ENCODE measurements at places on chromosomes 16 and 17.

GRCh38 chr17:60145006-60145935, 4.5 kb upstream of the CA4 start:
- no peak for DNase-seq

DNA sequence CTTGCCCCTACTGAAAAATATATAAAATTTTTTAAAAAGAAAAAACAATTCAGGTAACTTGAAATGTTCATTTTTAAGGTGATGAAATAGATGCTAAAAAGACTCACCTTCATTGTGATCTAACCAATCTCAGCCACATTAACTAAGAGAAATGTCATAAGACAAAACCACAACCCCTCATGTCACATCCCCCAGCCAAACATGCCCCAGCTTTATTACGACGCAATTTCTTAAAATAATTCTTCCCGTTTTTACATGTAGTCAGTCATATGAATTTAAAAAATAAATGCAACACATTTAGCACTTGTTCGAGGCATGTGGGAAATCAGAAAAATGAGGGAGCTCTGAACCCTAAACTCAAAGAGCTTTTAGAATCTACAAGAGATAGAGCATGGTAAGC, 9.5 kb downstream of the AMFR start:
- no peak for DNase-seq

GRCh38 chr16:49828533-49829267, 27.2 kb downstream of the ZNF423 start:
- no peak for DNase-seq

GRCh38 chr17:4420692-4421131, 13.0 kb upstream of the SPNS3 start:
- peak; percentile 85 for DNase-seq

DNA sequence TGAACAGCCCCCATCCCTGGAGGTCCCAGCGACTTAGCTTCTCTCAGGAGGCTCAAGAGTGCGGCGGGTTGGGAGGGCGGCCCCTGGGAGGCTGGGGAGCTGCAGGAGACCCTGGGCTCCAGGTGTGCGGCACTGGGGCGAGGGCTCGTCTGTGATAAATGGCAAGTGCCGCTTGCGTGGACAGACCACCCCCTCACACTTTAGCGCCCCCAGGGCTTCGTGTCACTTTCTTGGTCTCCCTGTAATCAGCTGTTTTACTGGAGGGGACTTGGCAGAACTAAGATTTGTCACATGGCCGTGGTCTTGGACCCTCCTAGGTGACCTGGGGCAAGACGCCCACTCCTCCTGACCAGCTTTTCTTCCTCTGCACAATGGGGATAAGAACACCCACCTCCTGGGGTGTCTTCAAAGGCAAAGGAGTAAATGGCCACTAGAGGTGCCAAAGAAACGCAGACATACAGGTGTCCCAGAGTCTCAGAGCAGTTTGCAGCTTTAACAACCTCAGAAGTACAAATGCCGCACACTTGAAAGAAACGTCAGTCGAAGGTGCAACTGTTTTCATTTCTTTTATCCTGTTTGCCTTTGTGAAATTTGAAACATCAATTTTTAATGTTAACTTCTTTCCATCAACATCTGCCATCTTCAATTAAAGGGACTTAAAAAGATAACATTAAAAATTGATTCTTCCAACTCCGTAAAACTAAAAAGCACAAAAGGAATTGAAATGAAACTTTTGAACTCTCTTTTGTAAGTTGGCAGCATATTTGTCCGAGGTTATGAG, 946 bp downstream of the OSGIN1 start:
- DNase-seq, result peak; percentile 53

- no peak for DNase-seq
Observed at GRCh38 chr17:80964544-80964856, 27.1 kb upstream of the CHMP6 start.

DNA sequence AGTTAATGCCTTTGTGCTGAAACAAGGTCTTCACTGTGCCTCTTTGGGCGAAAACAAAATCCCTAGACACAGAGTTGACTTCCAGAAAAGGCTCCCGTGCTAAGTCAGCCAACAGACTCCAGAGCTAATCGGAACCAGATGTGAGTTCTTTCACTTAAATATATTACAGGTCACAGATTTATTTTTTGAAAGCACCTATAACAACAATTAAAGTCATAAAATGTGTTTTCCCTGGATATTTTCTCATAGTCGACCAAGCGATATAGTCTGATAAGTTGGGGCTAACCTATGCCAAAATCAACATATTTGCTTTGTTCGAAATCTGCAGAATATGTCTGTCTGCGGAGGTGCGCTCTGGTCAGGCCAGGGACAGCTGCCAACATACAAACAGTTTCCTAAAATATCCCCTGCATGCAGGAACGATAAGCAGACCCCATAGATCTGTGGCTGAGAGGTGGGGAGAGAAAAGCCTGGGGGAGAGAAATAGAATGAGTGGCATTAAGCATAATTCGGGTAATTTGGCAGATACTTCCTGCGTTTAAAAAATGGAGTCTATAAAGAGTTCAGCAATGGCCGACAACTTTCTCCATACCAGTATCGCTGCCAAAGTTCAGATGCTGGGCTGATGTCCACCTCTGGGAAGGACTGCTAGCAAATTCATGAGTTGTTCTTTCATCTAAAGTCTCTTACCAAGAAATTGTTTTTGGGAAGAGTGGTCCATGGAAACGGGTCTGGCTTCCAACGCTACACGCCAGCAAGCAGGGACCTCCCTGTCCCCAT, 50.8 kb upstream of the MYH10 start:
- DNase-seq, result peak; percentile 56

DNA sequence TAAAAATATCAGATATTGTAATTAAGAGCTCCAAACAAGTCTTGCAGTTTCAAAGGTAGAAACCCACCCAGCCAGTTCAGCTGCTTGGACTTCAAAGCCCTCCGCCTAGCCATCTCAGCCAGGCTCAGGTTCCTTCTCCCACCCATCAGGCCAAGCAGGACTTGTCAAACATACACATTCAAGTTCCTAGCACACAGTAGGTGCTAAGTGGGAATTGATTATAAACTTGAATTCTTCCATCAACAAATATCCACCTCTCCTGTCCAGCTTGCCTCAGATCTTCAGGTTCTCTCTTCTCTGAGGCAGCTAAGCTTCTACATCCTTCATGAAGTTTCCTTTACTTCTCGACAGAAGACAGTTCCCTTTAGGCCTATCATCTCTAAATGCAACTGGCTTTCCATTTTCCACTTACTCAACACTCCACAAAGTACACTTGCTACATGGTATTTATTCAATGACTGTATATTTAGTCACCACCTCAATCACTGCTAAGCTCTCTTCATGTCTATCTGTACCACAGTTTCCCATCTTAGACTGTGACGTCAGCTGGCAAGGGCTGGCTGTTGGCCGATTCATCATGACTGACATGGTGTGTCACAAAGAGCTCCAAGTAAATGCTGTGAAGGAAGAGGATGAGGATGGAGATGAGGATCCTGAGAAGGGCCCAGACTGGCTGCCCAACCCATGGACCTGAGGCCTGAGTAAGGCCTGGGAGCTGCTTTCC, 13.3 kb upstream of the COG7 start:
- peak; percentile 32 for DNase-seq

DNA sequence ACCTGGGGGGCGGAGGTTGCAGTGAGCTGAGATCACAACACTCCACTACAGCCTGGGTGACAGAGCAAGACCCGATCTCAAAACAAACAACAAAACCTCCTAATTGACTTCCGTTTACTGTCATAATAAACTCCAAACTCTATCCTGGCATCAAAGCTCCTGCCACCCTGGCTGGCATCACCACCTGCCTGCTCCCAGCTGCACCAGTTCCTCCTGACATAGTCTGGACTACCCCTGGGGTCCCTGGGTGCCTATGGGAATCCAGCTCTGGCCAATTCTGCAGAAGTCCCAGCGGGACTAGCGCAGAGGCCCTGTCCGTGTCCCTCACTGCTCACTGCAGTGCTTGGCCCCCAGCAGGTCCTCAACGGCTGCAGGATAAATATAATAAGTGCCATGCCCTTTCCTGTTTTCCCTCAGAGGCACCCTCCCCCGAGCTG, 723 bp downstream of the NTHL1 start:
- DNase-seq, result no peak

DNA sequence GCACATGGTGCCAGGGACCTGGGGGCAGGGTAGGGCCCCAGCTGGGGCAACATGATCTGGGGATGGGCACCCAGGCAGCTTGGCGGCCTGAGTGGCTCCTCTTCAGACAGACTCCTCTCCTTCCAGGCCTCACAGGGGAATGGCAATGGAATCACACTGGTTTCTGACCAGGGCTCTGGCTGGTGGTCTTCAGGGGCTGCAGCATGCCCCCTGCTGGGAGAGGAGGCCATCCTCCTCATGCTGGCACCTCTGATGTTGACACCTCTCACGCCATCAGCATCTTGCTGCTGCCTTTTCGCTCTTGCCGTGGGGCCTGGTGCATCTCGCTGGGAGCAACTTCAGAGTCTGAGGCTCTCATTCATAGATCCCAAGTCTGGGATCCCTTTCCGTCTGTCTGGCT, 11.2 kb upstream of the GFOD2 start:
- DNase-seq, result no peak

GRCh38 chr16:78821335-78821734, 721.9 kb downstream of the WWOX start:
- DNase-seq, result no peak

DNA sequence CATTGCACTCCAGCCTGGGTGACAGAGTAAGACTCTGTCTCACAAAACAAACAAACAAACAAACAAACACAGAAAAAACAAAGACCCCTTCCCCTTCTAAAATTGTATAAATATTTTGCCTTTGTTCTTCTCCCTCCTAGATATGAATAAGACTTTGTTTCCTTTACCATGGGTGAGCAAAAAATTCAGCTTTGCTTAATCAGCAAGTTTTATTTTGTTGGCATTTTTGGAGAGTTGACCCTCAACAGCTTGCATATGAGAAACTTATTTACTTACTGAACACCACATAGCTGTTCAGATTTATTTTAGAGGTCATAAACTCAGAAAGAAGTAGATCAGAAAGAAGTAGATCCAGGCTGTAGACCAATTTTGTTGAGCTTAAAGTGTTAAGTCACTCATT, 395.2 kb upstream of the TOM1L1 start:
- no peak for DNase-seq

DNA sequence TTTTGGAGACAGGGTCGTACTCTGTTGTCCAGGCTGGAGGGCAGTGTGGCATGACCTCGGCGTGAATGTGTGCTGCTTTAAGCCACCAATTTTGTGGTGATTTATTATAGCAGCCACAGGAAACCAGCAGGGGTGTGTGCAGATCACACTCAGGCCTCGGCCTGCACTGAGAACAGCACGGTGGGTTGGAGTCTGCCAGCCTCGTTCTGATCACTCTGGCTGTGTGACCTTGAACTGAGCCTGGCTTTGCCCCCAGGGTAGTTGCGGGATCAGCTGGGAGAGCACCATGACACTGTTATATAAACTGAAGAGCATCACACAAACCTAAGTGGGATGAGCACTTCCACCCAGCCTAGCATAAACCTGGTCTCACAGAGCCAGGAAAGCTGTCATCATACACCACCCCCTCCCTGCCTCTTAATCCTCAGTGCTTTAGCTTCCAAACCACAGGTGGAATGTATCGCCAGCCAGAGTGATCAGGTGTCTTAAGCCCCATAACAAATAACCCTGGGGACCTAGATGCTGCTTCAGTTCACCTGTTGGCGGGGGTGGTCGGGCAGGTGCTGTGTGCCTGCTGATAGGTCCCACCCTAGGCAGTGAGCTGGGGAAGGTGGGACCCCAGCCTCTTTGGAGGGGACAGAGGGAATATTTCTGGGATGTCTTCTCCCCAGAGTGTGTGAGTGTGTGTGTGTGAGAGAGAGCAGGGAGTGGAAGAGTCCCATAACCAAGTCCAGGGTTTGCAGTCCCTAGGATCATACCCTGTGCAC, 28.6 kb upstream of the NDRG4 start:
- DNase-seq, result no peak

DNA sequence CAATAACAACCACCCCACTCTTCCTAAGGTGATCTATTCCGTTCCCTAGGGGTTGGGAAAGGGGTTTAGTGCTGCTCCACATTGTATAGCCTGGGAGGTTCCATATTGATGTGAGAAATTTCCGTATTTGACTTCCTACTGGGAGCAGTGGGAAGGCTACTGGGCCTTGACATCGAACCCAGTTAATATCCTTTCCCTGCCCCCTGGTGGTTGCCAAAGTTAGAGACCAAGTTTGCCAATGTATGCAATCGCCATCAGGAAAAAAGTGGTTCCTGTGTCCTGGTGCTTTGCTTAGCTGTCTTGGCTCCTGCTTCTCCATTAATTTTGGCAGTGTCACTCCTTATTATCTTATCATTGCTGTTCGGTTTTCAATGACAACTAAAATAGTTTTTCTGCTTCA, 914.9 kb downstream of the KCNJ2 start:
- DNase-seq, result peak; percentile 42

DNA sequence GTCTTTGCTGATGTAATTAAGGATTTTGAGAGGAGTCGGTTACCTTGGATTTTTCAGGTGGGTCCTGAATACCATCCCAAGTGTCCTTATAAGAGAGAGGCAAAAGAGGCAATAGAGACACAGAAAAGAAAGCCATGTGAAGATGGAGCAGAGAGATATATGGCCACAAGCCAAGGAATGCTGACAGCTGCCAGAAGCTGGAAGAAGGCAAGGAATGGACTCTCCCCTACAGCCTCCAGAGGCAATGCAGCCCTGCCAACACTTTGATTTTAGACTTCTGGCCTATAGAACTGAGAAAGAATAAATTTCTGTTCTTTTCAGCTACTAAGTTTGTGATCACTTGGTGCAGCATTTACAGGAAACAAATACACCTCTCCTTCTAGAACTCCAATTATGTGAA, 8.2 kb upstream of the RNFT1 start:
- DNase-seq, result peak; percentile 65

- no peak for DNase-seq
Observed at GRCh38 chr17:49497148-49498028, 2.3 kb downstream of the NGFR start.

- DNase-seq, result peak; percentile 83
Observed at GRCh38 chr16:48318630-48319029, 66.6 kb downstream of the SIAH1 start.

DNA sequence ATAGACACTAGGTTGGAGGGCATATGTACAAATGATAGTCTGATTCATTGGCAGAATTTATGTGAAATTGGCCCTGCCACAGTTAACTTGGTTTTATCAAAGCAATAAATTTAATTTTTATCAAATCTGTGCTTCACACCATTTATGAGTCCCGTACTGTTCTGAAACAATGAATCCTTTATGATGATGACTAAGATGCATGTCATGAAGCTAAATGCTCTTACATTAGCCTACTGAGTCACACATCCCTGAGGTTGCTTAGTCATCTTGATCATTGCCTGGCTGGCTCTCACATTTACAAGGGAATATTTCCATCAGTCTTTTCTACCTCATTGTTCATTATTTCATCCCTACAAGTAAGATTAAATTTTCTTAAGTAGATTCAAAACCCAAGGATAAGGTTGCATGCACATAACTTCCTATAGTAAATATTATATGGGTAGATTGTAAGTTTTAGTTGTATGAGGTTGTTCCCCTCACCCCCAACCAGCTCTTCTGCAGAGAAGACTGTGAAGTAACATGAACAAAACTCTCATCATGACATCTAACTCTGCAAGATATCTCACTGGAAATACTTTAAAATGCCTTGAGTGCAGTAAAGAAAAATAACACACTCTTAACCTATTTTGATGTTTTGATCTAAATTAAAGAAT, 170.7 kb downstream of the CYB561 start:
- peak; percentile 96 for DNase-seq

- DNase-seq, result no peak
Observed at GRCh38 chr17:60138769-60139437, 10.9 kb upstream of the CA4 start.

Measured in choroid plexus epithelial cell (primary cell).